ENCODE measurements at places on chromosomes 16 and 17.

DNA sequence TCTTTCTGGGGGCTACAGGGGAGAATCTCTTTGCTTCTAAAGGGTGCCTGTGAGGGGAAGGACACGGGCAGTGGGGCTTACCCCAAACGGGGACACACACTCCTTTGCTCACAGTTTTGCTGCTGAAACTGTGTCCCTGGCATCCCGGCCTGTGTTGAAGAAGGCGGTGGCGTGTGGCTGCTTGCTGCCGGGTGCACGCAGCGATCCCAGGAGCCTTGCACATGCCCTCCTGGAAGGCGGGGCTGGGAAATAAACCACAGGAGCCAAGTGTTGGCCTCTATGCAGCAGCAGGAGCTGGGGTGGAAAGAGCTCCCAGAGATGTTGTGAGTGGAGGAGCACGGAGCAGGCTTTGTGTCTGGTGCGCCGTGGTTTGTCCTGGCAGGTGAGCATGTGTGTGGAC, 131.0 kb upstream of the CIBAR2 start:
- no peak overlapping the region for H3K4me3 ChIP-seq
- no peak for DNase-seq
- H3K4me1 ChIP-seq, result peaks cover 43% of the 10 kb centered on the region
- 0 out of 2 replicates have a peak overlapping the region, but pooled peaks have one; percentile 17 for H3K27ac ChIP-seq

- H3K4me3 ChIP-seq, result peak overlapping the region; percentile 69
- no peak overlapping the region for H3K27ac ChIP-seq
- H3K27me3 ChIP-seq, result peaks cover 100% of the 10 kb centered on the region
- peak; percentile 58 for DNase-seq
These were observed 48.7 kb upstream of the AMZ2 start for GRCh38 chr17:68198931-68199836.

GRCh38 chr17:71117466-71117865, 948.1 kb downstream of the KCNJ2 start:
- no peak overlapping the region for H3K4me3 ChIP-seq
- H3K4me1 ChIP-seq, result peaks cover 10% of the 10 kb centered on the region
- no peaks in the 10 kb centered on the region for H3K36me3 ChIP-seq
- DNase-seq, result no peak
- no peaks in the 10 kb centered on the region for H3K27me3 ChIP-seq

GRCh38 chr16:72317446-72317845, 145.5 kb upstream of the PMFBP1 start:
- H3K36me3 ChIP-seq, result peaks cover 38% of the 10 kb centered on the region
- H3K27me3 ChIP-seq, result no peaks in the 10 kb centered on the region
- no peak overlapping the region for H3K27ac ChIP-seq
- no peak for DNase-seq
- peaks cover 6% of the 10 kb centered on the region for H3K4me1 ChIP-seq

DNA sequence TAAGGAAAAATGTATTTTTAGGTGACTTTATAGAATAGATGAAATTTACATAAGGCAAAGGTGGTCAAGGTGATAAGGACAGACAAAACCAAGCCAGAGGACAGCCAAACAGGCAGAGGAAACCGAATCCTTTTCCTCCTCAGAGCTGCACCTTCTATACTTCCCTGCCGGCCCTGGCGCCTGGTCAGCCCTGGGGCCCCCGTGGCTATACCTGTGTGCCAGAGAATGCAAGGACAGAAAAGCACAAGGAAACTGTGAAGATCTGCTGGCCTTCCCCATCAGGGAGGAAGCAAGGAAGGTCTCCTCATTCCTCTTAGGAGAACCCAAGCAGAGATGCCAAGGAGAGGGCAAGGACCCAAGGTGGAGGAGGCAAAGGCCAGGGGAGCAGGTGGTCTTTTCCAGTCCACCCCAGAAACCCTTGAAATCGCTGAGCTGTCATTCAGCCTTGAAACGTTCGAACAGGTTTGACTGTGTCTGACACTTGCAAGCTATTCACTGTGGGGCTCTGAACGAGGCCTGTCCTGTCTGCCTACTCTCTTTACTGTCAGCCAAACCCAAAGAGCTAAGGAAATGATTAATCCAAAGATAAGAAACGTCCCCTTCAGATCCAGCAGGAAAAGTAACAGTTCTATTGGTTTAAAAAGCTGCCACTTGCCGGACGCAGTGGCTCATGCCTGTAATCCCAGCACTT, 114.4 kb downstream of the XYLT1 start:
- H3K27me3 ChIP-seq, result no peaks in the 10 kb centered on the region
- H3K4me1 ChIP-seq, result peaks cover 17% of the 10 kb centered on the region
- 0 out of 2 replicates have a peak, but pooled peaks cover 2% of the 10 kb centered on the region for H3K36me3 ChIP-seq
- no peak for DNase-seq
- no peak overlapping the region for H3K27ac ChIP-seq
- H3K4me3 ChIP-seq, result no peak overlapping the region

DNA sequence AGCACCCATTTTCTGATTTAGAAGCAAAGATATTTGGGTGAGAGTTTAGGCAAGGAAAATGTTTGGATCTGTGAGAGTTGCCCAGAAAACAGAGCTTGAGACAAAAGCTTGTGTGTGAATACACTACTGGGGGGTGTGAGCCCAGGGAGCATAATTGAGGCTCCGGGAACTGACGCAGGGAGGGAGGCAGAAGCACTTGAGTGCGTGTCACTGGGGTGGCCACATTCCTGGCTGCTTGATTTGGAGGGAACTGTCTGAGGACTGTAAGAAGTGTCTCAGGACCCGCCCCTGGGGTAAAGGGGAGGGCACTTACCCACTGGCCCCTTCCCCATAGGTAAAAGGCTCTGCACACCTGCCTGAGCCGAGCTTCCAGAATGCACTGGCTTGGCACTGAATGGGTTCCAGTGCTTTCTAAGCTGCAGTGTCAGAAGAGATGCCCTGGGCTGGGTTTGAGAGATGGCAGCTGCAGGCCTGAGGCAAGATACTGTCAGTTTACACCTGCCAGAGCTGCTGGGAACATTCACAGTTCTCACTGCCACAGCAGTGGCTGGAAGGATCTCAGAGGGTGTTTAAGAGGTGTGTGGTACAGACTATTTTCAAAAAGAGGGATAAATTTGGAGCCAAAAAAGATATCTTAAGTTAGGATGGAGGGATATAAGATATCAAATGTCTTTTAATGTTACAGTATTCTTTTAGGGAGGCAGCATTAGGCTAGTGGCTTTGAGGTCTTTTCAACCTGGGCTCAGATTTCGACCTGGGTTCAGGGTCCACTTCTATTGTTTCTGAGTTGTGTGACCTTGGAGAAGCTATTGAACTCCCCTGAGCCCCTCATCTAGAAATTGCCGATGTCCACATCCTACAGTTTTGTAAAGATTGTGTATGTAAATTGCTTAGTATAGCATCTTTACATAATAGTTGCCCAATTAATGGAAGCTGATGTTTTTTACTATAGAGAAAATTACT, 6.9 kb upstream of the TEX2 start:
- H3K36me3 ChIP-seq, result no peaks in the 10 kb centered on the region
- no peak overlapping the region for H3K4me3 ChIP-seq
- DNase-seq, result no peak
- H3K27me3 ChIP-seq, result peaks cover 18% of the 10 kb centered on the region

DNA sequence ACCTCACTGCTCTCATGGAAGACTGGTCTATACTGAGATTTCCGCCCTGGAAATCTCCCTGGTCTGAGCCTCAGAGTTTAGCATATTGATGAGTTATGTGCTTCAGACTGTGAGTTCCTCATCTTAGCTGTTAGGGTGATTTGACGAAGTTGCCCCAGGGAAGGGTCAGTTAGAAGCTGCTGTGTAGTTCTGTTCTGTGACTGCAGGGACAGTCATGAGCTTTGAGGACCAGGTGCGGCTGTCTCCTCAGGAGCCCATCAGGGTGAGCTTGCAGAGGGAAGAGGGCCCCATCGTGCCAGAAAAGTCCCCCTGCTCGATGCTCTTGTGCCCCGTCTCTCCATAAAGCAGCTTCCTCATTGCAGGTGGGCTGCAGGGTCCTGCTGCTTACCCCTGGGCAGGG, 28.3 kb upstream of the IL17C start:
- H3K36me3 ChIP-seq, result peaks cover 44% of the 10 kb centered on the region
- peak; percentile 34 for DNase-seq
- no peak overlapping the region for H3K27ac ChIP-seq
- no peak overlapping the region for H3K4me3 ChIP-seq
- peaks cover 13% of the 10 kb centered on the region for H3K4me1 ChIP-seq

DNA sequence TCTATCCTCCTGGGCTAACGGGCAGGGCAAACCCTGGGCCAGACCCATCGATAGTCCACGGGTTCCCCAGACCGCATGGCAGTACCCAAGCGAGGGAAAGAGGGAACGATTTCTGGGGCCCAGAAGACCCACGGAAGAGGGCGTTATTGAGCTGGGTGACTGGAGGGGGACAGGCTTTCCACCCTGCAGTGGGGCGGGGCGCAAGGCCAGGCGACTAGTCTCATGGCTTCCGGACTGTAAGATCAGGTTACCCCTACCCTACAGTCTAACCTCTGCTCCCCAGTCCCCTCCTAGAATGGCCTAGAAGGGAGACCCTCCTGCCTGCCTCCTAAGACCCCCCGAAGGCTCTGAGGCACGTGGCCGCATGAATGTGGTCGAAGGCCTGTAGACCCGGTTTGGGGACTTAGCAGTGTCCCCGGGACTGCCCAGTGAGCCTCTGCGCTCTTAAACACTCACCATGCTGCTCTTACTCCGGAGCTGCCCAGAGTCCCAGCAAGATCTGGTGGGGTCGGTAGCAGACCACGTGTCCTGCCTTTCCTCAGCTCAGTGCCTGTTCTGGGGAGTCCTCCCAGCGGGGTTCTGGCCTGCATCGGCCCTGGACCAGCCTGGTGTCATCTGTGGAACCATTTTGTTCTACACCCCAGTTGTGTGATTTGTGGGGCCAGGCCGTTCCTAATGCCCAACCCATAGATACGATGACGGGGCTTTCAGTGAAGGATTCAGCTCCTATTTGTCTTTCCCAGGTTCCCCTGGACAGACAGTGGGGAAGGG, 13.2 kb upstream of the AURKB start:
- peak overlapping the region; percentile 99 for H3K4me3 ChIP-seq
- peak; percentile 77 for DNase-seq
- H3K36me3 ChIP-seq, result peaks cover 7% of the 10 kb centered on the region
- H3K4me1 ChIP-seq, result peaks cover 18% of the 10 kb centered on the region
- H3K27ac ChIP-seq, result peak overlapping the region; percentile 99

DNA sequence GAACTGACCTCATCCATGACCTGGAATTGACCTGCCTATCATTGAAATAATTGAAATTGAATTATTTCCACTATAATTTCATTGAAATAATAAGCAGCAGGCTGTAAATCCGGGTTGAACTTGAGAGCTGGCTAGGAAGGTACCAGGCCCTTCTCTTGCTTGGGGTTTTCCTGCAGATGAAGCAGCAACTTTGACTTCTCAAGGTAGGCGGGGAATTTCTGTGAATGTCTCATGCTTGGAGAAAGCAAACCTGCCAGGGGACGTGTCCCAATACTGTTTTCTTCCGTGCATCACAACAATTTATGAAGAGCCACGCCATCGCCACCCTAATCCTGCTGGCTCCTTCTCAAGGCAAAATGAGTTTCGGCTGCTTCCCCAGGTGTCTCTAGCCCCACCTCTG, 97.5 kb upstream of the XYLT1 start:
- peaks cover 5% of the 10 kb centered on the region for H3K4me1 ChIP-seq
- H3K27me3 ChIP-seq, result no peaks in the 10 kb centered on the region
- H3K4me3 ChIP-seq, result no peak overlapping the region
- H3K36me3 ChIP-seq, result no peaks in the 10 kb centered on the region

DNA sequence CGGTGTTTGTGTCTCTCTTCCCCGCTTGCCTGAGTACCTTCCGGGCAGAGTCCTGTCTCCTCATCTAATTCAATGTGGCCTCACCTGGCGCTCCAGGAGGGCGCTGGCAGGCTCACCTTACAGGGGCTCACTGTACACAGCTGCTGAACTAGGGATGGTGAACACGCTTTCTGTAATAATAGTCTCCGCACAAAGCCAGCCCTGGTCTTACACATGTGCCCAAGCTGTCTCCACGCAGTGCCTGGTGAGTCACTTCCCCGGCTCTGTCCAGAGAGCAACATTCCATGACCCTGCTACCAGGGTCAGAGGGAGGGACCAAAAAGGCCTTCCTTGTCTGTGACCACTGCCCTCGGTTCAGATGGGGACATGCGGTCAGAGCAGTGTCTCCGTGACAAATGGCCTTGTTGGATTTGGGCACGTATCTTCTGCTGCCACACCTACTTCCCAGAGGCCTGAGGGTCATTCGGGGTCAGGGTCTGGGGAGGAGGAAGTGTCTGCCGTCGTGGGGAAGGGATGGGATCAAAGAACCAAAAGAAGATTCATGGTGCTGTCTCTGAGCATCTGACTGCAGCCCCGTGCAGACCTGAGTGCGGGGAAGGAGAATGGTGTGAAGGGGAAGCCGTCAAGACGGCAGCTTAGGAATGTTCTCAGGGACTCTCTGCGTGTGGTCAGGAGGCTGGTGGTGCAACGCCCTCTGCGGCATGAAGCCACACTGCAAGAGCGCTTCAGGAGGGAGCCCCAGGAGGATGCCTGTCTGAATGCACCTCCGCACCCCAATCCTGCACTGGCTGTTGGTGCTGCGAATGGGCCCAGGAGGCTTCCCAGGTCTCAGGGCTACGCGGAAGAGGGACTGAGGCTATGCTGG, 68.8 kb downstream of the IL21R start:
- no peak overlapping the region for H3K27ac ChIP-seq
- peaks cover 83% of the 10 kb centered on the region for H3K36me3 ChIP-seq
- no peak for DNase-seq
- H3K4me1 ChIP-seq, result no peaks in the 10 kb centered on the region
- H3K4me3 ChIP-seq, result no peak overlapping the region

DNA sequence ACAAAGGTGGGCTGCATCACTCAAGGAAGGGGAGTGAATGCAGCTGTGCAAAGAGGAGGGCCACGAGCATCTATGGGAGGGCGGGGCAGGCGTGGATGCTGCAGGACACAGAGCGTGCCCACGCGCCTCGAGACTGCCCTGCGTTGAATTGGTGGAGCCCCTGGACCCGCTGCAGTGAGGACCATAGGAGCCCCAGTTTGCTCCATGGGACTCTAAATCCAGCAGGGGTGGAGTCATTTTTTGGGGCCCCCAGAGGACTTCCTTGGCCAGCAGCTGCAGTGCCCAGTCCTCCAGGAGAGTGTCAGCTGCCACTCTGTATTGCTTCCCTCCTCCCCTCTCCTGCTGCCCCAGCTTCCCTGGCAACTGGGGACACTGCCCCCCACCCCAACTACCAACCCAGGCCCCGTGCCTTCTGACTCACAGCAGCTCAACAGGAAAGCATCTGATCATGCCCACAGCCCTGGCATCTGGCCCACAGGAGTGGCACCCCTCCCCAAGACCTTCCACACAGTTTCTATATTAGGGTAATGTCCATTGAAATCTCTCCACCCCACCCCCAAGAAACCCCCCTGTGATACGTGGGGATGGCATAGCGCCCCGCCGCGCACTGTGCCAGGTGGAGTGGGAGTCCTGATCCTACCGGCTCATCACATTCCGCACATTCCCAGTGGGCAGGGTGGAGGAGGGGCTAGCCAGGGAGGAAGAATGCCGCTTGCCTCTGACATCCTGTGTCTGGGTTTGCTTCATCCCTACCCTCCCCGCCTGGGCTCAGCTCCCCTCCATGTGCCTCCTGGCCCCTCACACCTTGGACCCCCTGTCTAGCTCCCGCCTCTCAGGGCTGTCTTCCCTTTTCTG, 27.8 kb upstream of the ITGA3 start:
- H3K4me1 ChIP-seq, result peaks cover 25% of the 10 kb centered on the region
- H3K27me3 ChIP-seq, result peaks cover 11% of the 10 kb centered on the region
- H3K27ac ChIP-seq, result no peak overlapping the region
- no peaks in the 10 kb centered on the region for H3K36me3 ChIP-seq
- DNase-seq, result peak; percentile 74

All from WTC11 (cell line).